ENCODE measurements at places on chromosomes 6 and 20. TPM values are rescaled to one million over a fixed set of nuclear protein-coding genes. Genes with fewer than 3 reads are reported as not detected.

CTCFL gene
- polyA plus RNA-seq, result 3.6 TPM

NHLRC1 gene
- 1.9 TPM for polyA plus RNA-seq

KIAA0408 gene
- polyA plus RNA-seq, result 4.6 TPM

SRMS gene
- 0.30 TPM for polyA plus RNA-seq

CST1 gene
- not detected for polyA plus RNA-seq

SMLR1 gene
- 4.4 TPM for polyA plus RNA-seq

STX16 gene
- polyA plus RNA-seq, result 46.2 TPM

VSX1 gene
- not detected for polyA plus RNA-seq

ANKRD6 gene
- polyA plus RNA-seq, result 39.7 TPM

PI16 gene
- 2.2 TPM for polyA plus RNA-seq

SLC22A16 gene
- polyA plus RNA-seq, result 1.3 TPM

RPS10 gene
- 1,420 TPM for polyA plus RNA-seq

FRK gene
- 5.0 TPM for polyA plus RNA-seq

HCRTR2 gene
- polyA plus RNA-seq, result 0.17 TPM

PPIL4 gene
- 66.2 TPM for polyA plus RNA-seq

DEFB129 gene
- not detected for polyA plus RNA-seq

EPHA7 gene
- polyA plus RNA-seq, result 38.6 TPM

NKX2-2 gene
- not detected for polyA plus RNA-seq

TMEM217 gene
- 0.92 TPM for polyA plus RNA-seq

TENT5A gene
- 4.4 TPM for polyA plus RNA-seq

BTNL2 gene
- polyA plus RNA-seq, result 0.14 TPM

HFE gene
- polyA plus RNA-seq, result 8.7 TPM

AIF1 gene
- 92.7 TPM for polyA plus RNA-seq

CRISP3 gene
- polyA plus RNA-seq, result not detected

SLX4IP gene
- polyA plus RNA-seq, result 6.5 TPM

SLC12A5 gene
- polyA plus RNA-seq, result 1.7 TPM

OR12D3 gene
- not detected for polyA plus RNA-seq

LINC00237 gene
- polyA plus RNA-seq, result not detected

FRS3 gene
- polyA plus RNA-seq, result 8.0 TPM

PRL gene
- not detected for polyA plus RNA-seq

AGPAT4 gene
- 24.2 TPM for polyA plus RNA-seq

C20orf204 gene
- 0.35 TPM for polyA plus RNA-seq

DYNLT2 gene
- polyA plus RNA-seq, result 6.5 TPM

NANP gene
- 5.9 TPM for polyA plus RNA-seq

OTOR gene
- polyA plus RNA-seq, result 0.11 TPM

MAS1 gene
- 0.04 TPM for polyA plus RNA-seq

SYNGAP1 gene
- polyA plus RNA-seq, result 25.2 TPM

EYS gene
- 0.43 TPM for polyA plus RNA-seq
